Right renal pelvis (tissue), 4 donors: ENCODE measurements at places on chromosomes 16 and 17. TPM values are rescaled to one million over a fixed set of nuclear protein-coding genes. Genes with fewer than 3 reads are reported as not detected.

The SLFN13 gene
- 22.8 TPM for polyA plus RNA-seq

The SPHK1 gene
- 2.7 TPM for polyA plus RNA-seq

The NTN1 gene
- polyA plus RNA-seq, result 3.0 TPM

The PDPK1 gene
- polyA plus RNA-seq, result 52.5 TPM

The PROCA1 gene
- polyA plus RNA-seq, result 6.0 TPM

The NPTX1 gene
- 0.75 TPM for polyA plus RNA-seq

The ASGR1 gene
- polyA plus RNA-seq, result 8.1 TPM

The TMC6 gene
- polyA plus RNA-seq, result 19.0 TPM

The AXIN1 gene
- 23.0 TPM for polyA plus RNA-seq
